ENCODE measurements at places on chromosomes 1 and 21.

DNA sequence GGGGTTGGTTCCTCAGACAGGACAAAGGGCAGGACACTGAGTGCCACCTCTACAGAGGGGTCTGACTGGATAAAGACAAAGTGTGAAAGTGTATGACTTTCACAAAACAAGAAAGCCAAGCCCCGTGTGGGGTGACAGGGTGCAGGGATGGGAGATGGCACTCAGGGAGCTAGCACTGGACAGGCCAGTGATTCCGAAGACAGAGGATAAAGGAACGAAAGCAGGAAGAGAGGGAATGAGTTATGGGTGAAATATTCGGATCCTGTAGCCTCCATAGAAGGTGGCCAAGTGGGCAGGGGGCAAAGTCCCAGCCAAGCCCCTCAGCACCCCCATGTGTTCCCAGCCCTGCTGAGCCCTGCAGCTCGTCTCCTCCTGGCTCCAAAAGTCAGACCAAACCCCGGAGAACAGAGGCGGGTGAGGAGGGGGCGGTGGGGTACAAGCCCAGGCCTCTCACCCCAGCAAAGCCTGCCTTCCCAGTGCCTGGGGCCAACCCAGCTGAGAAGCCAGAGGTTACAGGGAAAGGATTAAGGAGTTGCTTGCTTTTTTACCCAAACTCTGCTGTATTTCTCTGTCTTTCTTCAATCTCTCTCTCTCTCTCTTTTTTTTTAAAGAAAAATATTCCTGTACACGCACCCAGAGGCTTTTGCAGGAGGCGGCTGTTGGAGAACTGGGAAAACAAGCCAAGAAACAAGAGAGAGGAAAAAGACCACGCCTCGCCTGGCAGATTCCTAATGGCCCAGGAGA lies 14.0 kb upstream of the WASF2 start:
- DNase-seq = peak; percentile 76

GRCh38 chr1:105894006-105894405 lies 1162.5 kb upstream of the PRMT6 start:
- no peak for DNase-seq

DNA sequence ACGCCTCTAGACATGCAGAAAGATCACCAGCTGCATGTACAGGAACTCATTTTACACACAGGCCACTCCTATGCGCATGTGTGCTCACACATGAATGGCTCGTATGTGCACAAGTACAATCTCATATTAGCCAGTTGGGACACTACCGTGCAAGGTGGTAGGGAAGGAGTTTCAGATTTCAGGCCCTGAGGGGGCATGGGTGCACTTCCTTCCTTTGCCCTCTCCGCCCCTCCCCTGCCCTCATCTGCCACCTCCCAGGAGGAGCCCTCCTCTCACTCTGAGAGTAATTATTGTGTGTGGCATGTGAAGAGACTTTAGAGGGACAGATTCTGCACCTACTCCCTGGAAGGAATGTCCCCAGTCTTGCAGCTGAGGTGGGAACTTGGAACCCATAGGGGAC lies 14.8 kb downstream of the EDN2 start:
- DNase-seq = no peak

- DNase-seq = no peak
These were observed 152.2 kb downstream of the S1PR1 start for GRCh38 chr1:101388904-101389546.

GRCh38 chr1:62794053-62794452 lies 10.1 kb downstream of the ATG4C start:
- no peak for DNase-seq

- DNase-seq = no peak
These were observed 23.8 kb upstream of the SLC22A15 start for GRCh38 chr1:115952547-115952946.

DNA sequence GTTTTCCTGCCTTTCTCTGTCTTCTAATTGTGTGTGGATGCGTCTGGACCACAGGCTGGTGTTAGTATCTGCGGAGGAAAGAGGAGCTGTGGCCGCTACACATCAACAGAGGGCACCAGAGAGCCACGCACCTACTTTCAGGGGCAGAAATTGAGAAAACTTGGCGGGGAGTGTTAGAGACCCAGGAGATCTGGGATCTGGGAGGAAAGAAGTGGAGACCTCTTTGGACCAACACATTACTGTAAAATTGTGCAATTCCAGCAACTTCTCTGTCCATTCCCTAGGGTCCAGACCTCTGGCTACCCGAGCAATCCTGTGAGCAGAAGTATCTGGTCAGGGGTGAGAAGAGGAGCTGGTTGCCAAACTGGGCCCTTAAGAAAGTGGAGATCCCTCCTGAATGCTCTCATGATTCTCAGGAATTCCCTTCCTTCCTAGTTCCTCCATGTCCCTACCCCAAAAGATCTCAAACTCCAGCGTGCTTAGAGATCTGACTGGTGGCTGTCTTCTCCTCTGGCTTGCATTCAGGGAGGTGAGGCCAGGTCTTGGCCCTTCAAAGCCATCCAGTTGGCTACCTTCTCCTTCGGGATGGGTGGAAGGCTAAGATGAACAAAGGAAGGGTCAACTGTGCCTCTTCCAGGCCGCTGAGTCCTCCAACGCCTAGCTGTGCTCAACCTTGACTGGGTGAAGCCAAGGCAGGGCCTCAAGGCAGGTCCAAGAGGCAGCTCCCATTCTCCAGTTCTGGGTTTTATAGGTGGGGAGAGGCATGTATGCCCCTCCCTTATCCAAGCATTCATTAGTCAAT lies 1.2 kb upstream of the KIRREL1 start:
- DNase-seq = peak; percentile 75

DNA sequence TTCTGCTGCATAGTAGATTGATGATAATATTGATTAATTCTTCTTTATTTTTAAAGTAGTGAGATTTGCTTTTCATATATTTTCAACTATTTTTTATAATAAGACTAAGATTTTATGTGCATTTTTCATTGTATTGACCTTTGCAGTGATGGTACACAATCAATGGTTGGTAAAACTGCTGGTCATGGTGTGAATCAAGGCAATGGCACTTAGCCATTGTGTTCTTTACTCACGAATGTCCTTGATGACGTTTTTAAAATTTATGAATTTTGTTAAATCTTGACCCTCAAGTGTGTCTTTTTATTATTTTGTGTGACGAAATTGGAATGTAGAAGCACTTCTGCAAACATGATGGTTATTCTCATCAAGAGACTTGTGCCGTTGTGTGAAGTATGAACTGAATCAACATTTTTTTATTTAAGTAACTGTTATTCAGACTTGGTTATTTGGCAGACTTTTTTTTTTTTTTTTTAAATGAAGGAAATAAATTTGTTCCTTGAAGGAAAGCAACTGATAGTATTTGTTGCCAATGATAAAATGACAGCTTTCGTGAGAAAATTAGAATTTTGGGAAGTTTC lies 22.6 kb downstream of the CDC73 start:
- no peak for DNase-seq

GRCh38 chr1:85656256-85656655 lies 52.0 kb downstream of the ZNHIT6 start:
- no peak for DNase-seq

DNA sequence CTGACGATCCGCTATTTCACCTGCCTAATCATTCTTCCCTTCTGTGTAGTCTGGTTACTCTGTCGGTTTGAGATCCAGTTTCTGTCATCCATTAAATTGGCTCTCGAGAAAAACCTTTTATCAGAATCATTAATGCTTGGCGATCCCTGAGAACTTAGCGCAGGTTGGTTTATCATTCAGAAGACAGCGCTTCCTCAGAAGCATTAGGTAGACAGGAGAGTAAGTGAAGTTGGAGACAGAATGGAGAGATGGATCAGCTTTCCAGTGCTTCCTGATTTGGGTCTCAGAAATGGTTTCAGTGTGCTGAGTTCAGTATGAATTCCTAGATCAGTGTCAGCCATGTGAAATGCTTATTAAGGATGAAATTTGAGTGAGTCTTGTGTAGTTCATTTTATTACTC lies 1.3 kb downstream of the USP1 start:
- peak; percentile 35 for DNase-seq

- DNase-seq = no peak
These were observed 8.3 kb downstream of the TTC4 start for GRCh38 chr1:54723985-54724384.

GRCh38 chr1:230201445-230201844 lies 134.4 kb downstream of the GALNT2 start:
- no peak for DNase-seq

GRCh38 chr1:51651552-51651942 lies 34.7 kb downstream of the OSBPL9 start:
- no peak for DNase-seq

DNA sequence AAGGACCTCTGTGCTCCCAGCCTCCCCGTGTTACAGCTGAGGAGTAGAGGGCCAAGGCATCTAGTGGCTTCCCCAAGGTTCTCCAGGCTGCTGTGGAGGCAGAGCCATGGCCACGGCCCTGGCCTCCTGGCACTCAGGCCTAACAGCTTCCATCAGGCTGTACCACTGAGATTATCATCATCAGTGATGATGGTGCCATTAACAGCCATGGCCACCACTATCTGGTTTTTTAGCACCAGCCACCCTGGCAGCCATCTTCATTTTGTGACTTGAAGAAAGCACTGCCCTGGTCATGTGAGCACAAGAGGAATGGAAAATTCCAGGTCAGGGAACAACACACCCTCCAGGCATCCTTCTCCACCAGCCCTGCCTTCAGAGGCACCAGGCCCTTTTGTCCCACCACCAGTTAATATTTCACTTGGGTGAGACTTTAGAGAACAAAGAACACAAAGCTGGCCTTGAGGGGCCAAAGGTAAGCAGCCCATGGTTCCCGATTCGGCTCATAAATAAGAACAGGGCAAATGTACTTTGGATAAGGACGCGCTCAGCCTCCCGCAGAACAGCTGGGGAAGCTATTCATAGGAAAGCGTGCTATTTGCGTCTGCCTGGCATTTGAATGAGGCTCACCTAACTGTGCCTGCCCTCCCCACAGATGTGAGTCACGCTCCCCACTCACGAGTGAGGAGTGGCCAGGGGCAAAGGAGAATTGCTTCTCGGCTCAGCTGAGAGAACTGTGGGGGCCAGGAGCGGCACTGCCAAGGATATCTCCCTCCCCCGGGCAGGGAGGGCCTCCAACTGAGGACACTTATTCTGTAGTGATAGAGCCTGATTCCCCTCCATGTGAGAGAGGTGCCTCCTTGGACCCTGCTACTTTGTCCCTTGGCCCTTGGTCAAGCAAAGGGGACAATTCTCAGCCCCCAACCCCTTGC lies 95.6 kb downstream of the CD58 start:
- no peak for DNase-seq

- no peak for DNase-seq
These were observed 3.7 kb downstream of the SEC16B start for GRCh38 chr1:177966199-177966598.

DNA sequence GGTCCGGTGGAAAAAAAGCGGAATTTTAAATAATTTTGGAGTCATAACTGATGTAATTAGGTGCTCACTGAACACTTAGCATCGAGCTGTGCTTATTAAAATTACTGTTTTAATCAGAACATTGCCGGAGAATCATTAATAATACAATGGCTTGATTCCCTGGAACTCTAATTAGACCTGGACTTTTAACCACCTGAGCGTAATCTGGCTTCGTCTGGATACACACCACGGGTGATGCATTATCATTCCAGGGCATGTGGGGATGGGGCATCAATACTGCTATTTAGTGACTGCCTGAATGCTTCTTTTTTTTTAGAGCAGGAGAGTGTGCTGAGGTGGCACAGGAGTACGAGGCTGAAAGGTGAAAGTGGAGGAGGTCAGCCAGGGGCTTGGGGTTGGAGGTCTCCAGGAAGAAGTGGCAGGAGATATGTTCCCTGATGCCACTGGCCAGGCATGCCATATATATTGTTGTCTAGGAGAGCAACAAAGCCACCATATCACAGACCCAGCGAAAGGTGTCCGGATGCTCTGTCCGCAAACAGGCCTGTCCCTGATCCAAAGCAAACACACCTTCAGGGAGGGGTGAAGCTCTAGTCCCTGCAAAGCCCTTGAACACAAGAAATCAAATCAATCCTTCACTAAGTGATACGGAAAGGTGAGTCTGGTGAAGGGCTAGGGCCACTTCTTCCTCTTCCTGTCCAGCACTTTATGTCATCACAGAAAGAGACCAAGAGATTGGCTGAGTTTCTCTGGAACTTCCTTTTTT lies 125.2 kb downstream of the PLXNA2 start:
- no peak for DNase-seq

DNA sequence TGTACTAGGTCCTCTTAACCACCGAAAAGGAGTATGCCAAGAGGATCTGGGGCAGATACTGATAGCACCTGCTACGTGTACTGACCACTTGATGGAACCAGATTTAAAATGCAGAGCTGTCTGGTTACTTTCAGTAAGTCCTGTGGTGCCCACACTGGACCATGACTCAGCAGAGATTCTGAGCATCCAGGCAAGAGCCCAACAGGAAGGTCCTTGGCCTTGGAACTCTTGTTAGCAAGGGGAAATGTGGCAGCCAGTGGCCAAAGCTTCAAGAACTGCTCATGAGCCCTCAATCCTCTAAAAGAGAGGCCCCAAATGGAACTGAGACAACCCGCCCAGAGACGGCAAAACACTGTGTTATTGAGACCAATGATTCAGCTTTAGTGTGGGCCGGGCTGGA lies 4.2 kb upstream of the GJB5 start:
- DNase-seq = no peak

DNA sequence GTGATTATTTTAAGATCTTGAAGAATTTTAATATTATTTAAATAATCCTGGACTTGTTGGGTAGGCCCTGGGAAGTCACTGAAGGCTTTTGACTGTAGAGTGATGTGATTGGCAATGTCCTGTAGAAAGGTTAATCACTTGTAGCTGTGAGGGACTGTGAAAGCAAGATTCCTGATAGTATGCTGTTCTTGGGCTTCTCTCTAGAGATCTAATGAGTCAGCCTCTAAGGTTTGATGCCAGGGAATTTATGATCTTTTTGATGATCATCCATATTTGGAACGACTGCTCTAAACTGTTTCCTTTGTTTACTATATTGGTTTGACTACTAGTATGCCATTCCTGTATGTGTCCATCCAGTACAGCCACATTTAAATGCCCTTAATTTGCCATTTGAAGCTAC lies 56.5 kb downstream of the CAMSAP2 start:
- no peak for DNase-seq

- no peak for DNase-seq
These were observed 12.7 kb upstream of the PTCH2 start for GRCh38 chr1:44855742-44856141.

DNA sequence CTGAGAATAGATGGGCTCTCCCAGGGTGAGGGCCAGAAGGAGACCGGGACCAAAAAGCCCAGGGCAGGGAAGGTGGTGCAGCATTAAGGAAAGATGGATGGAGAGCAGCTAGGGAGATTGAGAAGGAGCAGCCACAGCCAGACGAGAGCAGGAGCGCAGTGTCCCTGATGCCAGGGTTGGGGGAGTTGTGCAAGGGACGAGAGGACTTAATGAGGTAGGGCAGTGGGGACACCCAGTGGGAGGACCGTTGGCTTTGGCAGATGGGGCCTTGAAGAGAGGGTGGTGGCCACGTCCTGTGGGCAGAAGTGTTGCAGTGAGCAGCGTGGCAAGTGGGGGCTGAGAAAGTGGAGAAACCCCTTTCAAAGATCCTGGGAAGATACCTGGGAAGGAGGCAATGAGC lies 38.0 kb upstream of the KDM4A start:
- no peak for DNase-seq

DNA sequence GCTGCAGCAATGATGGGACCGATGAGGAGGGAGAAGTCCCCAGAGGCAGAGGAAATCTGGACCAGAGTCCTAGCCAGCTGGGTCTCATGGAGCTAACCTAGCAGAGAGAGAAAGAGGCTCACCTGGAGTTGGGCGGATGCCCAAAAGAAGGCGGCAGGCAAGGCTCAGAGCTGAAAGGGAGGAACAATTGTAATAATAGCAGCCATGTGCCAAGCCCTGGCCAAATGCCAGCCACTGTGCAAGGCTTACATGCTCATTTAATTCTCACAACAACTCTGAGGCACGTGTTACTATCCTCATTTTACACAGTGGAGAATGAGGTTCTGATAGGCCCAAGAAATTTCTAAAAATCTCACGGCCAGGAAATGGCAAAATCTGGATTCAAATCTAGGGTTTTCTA lies 50.0 kb upstream of the ZNF648 start:
- no peak for DNase-seq
